ENCODE measurements at places on chromosomes 1 and 21. TPM values are rescaled to one million over a fixed set of nuclear protein-coding genes. Genes with fewer than 3 reads are reported as not detected.

DNA sequence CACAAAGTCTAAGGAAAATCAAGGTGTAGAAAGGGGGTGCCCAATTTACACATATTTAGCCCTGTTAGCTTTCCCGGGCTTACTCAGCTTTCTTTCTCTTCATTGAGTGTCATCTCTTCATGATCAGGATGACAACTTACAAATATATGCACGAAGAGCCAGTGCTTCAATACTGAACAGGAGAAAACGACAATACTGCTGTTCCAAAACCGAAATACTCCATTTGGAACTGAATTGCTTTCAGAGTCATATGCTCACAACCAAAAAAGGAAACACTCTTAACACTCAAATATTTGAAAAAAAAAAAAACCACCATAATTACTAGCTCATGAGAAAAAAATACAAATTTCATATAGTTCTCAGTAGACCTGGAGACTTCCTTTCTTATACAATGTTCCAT, 272.1 kb upstream of the DUSP10 start:
- DNase-seq: no peak

GRCh38 chr1:232966663-232967062, 16.3 kb downstream of the NTPCR start:
- DNase-seq: no peak

DNA sequence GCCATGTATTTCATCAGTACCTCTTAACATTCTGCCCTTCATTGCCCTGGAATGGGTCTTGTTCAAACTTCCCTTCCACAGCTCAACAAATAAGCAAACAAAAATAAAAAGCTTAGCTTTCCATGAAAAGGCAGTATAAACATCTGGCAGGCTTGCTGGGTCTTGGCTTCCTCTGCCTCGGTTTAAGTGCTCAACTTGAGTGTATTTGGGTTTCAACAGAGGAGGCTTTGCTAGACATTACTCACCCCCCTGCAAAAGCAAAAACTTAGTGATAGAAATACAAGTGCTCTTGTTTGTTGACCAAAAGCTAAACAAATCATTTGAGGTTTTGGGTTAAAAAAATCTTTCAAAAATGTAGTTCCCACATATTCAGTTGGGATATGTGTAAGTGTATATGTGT, 518.5 kb downstream of the PLPP3 start:
- peak; percentile 77 for DNase-seq

DNA sequence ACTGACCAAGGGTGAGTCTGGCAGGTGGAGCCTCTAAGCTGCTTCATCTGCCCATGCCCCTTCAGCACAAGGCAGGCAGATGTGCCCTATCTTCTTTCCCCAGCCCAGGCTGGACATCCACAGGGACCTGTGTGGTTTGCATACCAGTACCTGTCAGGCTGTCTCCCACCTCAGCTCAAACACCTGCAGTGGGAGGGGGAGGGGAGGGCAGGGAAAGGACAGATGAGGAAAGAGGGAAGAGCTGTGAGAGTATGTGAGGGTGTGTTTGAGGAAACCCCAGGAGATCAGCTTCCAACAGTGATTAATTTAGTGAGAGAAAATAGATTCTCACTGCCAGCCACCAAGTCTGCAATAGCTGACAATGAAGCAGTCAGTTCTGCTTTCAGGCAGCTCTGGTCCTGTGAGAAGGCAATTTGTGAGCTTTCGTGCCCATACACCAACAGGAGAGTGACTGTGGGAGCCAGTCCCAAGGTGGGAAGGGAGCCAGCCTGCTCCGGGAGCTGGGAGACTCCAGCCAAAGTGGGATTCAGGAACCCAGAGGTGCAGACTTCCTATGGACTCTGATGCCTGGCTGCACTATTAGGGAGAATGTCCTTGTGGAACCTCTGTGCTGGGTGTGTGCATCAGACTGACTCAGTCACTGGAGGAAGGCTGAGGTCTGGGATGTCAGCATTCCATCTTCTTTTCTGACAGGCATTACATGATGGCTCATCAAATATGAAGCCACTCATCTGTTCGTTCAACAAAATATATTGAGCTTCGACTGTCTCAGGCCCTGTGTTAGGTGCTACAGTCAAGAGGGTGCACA, 59.7 kb downstream of the TNR start:
- no peak for DNase-seq

Gene LRRN2
- 3.4 TPM for total RNA-seq

Gene RORC
- 0.63 TPM for total RNA-seq

GRCh38 chr1:57269630-57270225, 154.1 kb downstream of the DAB1 start:
- no peak for DNase-seq

Measured in MG63 (cell line).